Stimulated activated CD8-positive, alpha-beta memory T cell treated with anti-CD3 and anti-CD28 coated beads, Interleukin-7, amount 100 ng/mL, for 24 hours (primary cell): ENCODE measurements at places on chromosomes 4 and X.

- no peak for DNase-seq
Observed at GRCh38 chrX:131985526-131986049, 37.5 kb upstream of the STK26 start.

DNA sequence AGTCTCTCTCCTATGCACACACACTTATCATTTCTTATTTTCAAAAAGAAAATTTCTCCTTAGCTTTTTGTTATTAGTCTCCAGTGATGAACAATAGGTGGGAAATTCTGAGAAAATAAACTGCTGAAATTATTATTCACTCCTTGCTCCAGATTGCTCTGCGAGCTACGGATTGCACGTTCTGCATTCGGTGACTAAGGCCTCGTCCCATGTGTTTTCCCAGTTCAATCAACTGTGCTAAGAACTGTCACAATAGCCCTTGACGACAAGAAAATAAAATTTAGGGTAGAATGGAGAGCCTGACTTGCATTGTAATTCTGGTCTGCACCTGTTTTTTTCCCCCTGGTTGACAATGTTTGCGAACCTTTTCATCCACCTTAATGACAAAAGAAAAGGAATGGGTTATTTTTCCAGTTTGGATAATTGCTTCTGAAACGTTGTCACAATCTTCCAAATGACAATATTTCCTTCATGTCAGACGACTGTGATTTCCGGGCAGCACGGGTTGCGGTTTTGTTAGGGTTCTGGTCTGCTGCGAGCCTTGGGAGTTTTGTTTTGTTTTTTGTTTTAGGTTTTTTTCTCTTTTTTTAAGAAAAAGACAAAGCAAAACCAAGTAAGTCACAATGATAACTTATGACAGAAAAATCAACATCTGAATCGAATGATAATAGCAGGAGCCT, 124.5 kb upstream of the NOCT start:
- no peak for DNase-seq

DNA sequence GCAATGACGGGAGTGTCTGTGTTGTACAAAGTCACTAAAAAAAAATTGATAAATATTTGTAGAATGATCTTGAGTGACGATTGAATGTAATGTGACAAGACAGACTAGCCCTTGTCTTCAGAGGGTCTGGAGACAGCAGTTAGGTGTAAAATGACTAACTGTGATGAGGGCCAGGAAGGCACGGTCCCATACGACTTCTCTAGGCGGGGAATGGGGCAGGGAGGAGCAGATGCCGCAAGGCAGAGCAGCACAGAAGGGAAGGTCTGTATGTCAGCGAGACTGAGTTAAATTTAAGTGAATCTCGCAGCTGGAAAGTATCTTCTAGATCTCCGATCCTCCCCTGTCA, 405 bp downstream of the CENPE start:
- no peak for DNase-seq

- no peak for DNase-seq
Observed at GRCh38 chr4:184441461-184442313, 32.7 kb downstream of the IRF2 start.

DNA sequence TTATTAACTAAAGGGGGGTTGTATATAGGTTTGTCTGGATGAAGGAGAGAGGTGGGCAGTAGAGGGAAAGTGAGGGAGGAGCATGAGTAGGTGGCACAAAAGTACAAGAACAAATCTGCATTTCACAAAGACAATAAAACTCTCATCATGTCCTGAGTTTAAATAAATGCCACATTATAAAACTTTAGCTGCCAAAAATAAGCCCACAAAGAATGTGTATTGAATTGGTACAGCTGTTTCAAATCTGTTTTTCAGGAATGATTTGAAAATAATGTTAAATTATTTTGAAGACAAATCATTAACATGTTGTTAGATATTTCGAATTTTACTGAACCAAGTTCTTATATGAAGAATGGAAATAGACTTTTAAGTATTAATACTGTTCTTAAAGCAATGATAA, 5.8 kb downstream of the CNKSR2 start:
- no peak for DNase-seq

- DNase-seq: no peak
Observed at GRCh38 chr4:99467887-99468286, 32.7 kb upstream of the ADH7 start.

- DNase-seq: no peak
Observed at GRCh38 chr4:48071191-48071590, 54.6 kb downstream of the NIPAL1 start.

DNA sequence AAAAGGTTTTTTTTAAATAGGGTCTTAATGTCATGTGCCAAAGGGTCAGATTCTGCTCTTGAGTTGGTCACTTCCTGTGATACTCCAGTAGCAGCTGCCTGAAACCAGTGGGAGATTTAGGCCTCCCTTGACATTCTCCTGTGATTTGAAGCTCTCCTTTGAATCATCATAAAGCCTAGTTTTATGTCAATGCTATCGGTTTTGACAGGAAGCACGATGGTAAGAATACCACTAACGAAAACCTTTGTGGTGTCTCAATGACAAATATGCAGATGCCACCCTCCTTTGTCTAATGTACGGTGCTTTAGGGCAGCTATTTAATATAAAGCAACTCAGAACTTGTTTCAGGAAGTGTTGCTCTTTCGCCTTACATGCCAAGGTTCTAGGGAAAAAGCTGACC, 44.2 kb downstream of the CCNI start:
- DNase-seq: no peak

DNA sequence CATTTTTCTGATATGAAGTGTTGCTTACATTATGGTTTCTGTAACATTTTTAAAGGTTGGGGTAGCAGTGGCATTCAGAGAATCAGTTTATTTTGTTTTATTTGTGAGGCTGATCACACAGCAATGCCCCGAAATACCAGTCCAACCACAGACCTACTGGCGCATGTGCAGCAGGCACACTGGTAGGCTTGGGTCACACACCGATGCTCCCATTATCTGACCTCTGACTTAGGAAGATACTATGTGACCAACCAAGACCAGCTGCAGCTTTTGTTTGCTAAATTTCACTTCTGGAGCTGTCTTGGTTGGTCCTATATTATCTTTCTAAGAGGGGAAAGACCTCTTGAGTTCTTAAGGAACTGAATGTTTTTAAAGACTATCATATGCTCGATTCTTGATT, 18.7 kb downstream of the PGM2 start:
- no peak for DNase-seq

- no peak for DNase-seq
Observed at GRCh38 chr4:165921546-165921945, 48.5 kb downstream of the TLL1 start.

GRCh38 chrX:123085311-123085940, 98.7 kb upstream of the GRIA3 start:
- DNase-seq: no peak

DNA sequence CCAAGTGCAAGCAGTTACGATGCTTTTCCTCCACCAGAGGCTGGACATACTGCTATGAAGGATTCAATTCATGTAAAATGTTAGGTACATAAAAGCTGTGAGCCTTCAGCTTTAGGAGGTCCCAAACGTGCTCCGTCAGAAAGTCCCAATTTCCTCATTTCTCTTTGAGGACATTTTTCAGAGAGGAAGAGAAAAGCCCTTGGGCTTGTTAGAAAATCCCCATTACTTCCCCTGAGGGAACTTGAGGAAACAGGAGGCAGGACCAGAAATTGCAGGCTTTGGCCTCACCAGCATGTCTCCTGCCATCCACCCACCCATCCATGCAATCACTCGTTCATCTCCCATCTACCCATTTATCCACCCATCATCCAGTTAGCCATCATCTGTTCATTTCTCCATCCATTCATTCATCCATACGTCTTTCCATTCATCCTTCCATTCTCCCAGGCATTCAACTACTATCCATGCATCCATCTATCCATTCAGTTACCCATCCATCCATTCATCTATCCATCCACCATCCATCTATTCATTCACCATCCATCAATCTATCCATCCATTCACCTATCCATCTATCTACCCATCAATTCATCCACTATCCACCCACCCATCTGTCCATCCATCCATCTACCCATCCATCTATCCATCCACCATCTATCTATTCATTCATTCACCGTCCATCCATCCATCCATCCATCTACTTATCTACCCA, 223.5 kb downstream of the AFAP1 start:
- no peak for DNase-seq

DNA sequence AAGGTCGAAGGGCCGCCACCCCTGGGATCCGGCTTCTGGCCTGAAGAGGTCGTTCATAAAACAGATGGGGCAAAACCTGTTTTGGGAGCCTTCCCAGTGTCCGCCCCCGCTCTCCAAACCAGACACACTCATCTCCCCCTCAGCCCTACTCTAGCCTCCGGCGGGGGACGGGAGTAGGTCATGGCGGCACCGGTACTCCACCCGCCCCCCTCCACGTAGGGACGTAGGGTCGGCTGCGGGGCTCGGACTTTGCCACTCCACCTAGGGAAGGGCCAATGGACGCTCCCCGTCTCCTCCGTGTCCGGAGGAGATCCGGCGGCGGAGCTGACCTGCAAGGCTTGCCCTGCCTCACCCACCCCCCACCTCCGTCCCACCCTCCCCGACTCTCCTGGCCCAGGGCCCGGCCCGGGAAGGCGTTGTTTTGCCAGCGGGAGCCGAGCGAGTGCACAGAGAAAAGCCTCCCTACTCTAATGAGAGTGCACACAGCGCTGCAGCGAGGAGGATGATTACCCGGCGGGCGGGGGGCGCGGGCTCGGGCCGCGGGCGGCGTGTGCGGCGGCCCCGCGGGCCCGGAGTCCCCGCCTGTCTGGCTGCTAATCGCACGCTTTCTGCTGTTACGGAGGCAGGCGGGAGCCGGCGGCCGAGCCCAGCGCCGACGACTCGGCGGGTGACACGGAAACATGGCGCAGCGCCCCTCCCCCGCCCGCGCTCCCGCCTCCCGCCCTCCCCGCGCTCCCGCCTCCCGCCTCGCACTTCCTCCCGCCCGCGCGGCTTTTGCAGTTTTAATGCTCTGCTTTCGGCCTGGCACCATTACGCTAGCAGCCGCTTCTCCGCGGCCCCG, 8.3 kb upstream of the BCOR start:
- DNase-seq: no peak

DNA sequence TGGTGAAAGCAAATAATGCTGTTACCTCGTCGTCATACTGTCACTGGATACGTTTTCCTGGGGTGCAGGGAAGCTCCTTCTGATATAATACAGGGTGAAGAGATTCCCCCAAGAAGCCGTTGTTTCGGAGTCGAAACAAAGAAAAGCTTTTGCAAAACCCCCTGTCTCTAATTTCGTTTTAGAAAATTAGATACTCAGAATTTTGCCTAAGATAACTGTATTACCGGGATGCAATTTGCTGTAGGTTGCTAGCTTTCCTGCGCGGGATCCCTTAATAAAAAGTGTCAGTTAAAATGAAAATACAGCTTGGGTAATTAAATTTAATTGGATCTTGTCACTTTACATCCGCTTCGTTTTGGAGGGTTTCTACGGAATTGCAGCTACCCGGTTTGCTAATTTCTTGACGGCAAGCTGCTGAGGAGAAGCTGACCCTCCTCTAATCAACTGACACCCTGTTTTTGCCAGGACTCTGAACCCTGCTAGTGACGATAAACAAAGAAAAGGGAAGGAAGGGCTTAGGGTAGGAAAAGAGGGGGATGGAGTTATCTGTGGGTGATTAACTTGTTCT, 174.6 kb downstream of the SHOX start:
- no peak for DNase-seq

DNA sequence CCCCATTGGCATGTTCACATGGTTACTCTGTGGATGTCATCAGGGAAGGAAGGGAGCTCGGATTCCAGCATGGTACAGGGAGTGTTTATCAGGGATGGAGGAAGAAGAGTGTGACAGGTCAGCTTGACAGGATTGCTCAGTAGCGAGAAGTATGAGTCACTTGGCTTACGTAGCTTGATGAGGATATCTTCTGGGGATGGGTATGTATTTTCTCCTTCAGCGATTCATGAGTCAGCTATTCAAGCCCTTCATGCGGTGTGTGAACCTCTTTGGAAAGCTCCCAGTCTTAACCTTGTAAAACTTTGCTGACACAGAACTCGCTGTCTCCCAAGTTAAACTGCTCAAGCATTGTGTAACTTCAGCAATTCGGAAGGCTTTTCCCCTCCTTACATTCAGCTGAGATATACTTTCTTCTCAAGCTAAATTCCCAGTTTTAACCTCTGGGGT, 275.4 kb downstream of the ARHGAP10 start:
- no peak for DNase-seq

- no peak for DNase-seq
Observed at GRCh38 chrX:31590581-31591114, 518.8 kb upstream of the FTHL17 start.

DNA sequence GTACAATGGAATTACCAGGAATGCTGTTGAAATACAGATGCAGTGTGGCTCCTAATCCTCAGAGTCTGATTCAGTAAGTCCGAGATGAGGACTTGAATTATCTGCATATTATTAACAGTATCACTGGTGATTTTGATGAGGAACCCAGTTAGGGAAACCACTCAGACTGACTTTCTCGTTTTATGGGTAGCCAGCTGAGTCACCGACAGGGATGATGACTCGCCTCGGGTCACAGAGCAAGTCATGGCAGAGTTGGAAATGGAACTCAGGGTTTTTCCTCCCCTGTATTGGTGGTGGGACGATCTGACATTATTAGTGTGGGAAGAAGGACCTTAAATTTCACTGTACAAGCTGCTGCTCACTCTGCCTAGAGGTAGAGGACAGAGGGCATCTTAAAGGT, 51.3 kb downstream of the RTL9 start:
- no peak for DNase-seq

DNA sequence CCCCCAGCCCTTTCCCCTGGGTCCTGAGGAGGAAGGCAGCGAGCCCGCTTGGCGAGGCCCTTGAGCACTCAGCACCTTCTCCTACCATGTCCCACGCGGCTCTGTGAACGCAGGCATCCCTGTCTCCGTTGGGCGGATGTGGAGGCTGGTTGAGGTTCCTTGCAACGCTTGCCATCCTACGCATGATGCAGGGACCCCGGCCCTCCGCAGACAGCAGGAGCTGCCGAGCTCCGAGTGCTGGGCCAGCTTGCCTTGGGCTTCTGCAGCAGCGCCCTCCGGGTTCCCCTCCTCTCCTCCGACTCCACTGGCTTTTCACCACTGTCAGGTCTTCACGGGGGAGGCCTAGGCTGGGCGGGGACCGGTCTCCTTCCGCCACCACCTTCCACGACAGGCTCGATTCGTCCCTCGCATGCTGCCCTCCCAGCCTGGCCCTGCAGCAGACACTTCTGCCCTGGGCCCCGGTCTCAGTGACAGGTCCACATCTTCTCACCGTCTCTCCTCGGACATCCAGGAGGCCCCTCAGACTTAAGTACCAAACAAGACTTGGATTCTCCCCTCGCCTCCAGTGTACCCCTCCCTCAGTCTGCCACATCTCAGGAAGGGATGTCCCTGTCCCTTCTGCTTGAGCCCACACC, 67.6 kb upstream of the HGFAC start:
- DNase-seq: no peak

- DNase-seq: no peak
Observed at GRCh38 chrX:13026877-13027652, 17.4 kb downstream of the FAM9C start.

DNA sequence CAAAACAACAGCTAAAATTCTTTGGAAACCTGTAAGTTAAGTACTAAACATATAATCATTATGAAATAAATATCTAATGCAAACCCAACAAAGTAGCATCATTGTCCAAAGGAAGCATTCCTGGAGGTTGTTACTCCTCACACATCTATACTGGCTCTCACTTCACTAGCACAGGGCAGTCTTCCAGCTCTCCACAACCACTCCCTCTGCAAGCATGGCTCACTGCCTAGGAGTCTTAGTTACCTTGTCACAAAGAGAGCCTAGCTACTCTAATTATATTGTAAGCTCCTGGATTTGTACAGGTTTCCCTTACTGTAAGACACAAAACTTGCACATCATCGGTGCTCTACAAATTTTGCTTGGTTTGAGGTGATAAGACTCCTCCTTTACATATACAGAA, 76.1 kb downstream of the AMMECR1 start:
- DNase-seq: no peak

GRCh38 chr4:125765941-125766340, 451.2 kb downstream of the FAT4 start:
- no peak for DNase-seq
